ENCODE measurements at places on chromosomes 2 and 18.

GRCh38 chr2:20934236-20934635 is 109.6 kb downstream of the APOB start:
- no peak for DNase-seq

DNA sequence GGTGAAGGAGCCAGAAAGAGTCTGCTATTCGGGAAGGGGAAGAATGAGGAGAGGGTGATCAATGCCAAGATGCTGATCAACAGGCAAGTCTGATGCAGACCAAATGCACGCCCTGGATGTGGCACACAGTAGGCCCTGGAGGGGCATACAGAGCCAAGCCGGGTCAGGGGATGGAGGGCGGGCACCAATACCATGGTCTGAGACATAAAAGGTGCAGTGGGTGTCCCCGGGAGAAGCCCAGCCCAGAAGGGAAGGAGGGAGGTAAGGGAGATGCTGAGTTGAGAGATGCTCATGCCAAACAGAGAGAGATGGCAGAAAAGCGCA is 66.6 kb upstream of the ID2 start:
- DNase-seq = no peak

DNA sequence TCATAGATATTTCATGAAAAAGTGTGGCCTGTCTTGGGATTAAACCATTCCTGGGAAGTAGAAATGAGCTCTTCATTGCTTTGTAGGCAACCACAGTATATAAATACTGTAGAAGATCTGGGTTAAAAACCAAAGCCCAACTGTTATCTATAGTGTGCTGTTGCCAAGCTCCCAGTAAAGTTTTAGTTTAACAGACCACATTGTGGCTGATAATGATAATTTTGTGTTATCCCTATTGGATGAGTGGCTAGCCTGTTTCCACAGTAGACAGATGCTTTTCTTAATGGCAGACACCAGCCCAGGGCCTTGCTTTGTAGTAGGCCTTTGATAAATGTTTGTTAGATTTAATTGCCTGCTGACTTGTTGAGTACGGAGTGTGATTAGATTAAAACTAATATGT is 52.1 kb downstream of the FMNL2 start:
- no peak for DNase-seq

DNA sequence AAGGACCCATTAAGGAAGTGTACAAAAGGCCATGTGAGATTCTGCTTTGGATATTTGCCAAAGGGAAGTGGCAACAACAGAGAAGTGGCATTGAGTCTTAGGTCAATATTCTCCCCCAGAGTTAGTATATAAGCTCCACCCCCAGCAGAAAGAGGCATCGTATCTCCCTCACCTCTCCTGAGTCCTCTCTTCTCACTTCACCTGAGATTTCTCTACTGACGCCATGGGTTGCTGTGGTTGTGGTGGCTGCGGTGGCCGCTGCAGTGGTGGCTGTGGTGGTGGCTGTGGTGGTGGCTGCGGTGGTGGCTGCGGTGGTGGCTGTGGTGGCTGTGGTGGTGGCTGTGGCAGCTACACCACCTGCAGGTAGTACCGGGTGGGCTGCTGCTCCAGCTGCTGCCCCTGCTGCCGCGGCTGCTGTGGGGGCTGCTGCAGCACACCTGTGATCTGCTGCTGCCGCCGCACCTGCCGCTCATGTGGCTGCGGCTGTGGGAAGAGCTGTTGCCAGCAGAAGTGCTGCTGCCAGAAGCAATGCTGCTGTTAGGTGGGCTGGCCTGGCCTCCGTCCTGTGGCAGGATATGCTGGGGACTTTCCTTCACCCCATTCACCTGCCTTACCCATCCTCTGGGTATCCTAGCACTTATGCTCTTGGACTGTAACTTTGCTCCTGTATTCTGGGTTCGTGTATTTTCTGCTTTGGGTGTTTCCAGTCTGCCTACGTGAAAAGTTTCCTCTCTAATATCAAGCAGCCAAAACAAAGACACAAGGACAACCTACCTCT is 5.9 kb downstream of the SCYGR3 start:
- DNase-seq = no peak

- DNase-seq = no peak
Measured at GRCh38 chr2:159758686-159759085, 39.3 kb downstream of the CD302 start.

DNA sequence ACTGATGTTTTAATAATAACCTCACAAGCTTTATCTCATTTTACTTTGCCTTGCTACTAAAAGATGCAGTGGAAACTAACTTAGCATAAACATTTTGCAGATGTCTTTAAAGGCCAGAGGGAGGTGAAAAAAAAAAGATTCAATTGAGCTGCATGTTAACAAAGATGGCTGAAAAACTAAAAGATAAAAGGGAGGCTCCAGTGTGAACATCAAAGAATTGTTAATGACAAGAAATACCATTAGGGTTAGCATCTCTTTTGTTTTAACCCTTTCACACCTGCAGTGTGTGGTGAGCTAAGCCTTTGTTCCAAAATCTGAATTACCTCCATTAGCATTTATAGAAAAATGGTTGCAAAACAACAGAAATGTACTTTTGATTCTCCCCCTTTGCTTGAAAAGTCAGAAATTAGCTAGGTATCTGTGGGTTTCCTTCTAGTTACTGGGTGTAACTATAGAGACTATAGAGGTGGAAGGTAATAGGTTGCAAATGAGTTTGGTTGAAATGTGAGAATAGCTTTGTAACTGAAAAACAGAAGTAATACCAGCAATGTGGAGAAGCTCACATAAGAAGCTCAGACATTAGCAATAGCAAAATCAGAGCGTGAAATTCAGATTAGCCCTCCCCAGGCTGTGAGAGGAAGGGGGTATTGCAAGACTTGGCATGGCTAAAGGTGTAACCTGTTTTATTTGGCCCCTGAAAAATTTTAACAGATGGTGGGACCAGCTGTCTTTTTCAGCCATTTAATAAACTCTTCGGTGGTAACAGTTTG is 34.8 kb upstream of the SP5 start:
- DNase-seq = no peak

GRCh38 chr18:48832938-48833700 is 117.6 kb downstream of the SMAD7 start:
- peak; percentile 81 for DNase-seq

DNA sequence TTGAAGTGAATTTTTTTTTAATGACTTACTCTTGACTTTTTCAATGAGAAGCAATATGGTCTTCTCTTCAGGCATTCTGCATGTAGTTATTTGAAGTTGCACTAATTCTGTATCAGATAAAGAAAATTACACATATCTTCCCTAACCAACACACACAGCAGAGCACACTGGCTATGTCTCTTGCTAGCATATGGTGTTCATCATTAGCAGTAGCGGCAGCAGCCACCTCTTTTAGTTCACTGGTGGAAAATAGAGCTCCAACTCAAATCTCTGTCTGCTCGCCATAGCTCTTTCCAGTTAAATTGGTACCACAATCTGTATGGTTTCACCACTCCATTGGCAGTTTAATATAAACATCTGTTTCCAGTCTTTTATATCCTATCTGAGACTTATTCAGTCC is 278.1 kb upstream of the ZEB2 start:
- DNase-seq = no peak

- no peak for DNase-seq
Measured at GRCh38 chr18:70377317-70377799, 88.5 kb downstream of the SOCS6 start.

GRCh38 chr2:3115301-3116042 is 262.1 kb downstream of the EIPR1 start:
- DNase-seq = no peak

DNA sequence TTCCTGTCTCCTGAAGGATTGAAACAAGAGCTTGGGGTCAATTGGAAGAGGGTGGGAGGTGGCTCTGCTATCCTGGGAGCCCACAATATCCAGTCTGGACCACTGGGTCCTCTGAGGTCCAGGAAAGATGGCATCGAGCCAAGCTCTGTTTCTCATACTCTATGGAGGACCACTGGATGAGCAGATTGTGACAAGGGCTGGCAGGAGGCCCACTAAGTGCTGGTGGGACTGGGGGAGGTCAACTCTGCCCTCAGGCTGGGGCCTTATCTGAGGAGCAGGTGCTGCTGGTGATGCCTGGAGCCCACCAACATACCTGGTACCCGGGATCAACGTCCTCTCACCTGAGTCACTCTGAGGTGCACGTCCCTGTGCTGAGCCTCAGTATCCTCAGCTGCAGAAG is 142.4 kb downstream of the NDUFA10 start:
- no peak for DNase-seq

Data from left hindlimb (tissue), 1 donor.